ENCODE measurements at places on chromosomes 1 and 21.

DNA sequence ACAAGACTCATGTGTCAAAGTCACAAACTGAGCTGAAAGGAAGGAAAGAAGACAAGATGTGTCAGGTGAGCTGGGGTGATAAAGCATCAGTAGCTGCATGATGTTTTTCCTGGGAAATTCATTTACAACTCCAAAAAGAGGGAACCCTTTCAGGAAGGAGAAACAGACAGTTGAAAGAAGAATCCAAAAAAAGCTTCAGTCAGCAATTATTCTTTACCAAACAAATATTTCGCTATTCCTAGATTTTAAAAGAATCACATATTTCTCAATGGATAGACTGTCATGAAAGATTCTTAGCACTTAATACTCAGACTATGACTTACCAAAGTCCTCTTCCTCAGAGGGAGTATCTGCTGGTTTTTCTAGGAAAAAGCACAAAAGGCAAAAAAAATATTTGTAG lies 214.7 kb downstream of the SLC44A5 start:
- DNase-seq = no peak

- no peak for DNase-seq
Measured at GRCh38 chr1:59331686-59332620, 35.1 kb downstream of the FGGY start.

DNA sequence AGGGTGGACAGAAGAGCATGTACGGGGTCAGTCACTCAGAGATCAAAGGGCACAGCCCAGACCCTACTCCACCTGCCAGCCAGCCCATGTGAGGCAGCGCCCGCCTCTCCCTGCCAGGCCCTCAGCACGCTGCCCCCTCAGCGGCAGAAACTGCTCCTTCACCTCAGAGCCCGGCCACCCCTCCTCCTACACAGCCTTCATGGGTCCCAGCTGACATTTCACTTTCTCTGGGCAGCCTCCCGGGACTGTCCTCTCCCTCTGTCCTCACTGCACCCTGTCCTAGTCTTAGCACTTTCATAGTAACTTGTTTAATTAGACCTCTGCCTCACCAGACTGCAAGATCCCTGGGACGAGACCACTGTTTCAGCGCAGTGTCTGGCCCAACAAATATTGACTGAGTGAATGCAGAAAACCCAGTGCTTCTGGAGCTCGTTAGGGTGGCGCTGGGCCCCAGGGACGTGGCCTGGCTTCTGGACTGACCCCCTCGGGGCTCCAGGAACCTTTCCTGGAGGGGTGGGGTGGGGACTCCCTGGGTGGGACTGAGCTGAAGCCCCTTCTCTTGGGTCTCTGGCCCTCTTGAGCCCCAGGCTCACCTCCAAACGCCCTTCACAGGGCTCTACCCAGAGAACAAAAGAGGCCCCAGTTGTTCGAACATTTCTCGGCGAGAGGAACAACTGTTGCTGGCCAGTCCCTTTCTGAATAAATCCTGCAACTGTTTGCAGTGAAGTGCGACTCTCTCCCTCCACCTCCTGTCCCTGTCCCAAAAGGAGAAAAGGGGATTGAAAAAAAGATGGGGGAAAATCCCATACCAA lies 114.9 kb downstream of the CASZ1 start:
- no peak for DNase-seq

- no peak for DNase-seq
Measured at GRCh38 chr1:114668784-114669561, 876 bp downstream of the DENND2C start.

GRCh38 chr1:203590603-203591002 lies 36.0 kb upstream of the ATP2B4 start:
- DNase-seq = no peak

- DNase-seq = no peak
Measured at GRCh38 chr1:31726715-31727114, 22.9 kb upstream of the COL16A1 start.

GRCh38 chr1:180247580-180247979 lies 17.5 kb downstream of the LHX4 start:
- DNase-seq = no peak

GRCh38 chr1:48016515-48016914 lies 19.3 kb upstream of the TRABD2B start:
- no peak for DNase-seq

DNA sequence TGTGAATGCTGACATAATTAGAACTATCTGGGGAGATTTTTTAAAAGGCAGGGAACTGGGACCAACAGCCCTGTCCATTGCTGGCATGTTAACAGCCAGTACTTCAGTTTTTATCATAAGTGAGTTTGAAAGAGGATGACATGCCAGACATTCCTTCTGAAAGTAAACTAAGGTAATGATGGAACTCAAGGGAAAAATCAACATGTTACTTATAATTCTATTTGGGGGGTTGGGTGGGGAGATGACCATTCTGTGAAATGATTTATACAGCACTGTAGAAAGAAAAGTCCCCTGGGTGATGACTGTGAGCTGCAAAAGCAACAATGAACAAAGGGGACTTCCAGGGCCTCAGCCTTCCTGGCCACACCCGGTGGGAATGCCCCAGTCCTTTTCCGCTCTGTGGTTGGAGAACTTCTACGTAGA lies 5.4 kb upstream of the LAMC2 start:
- DNase-seq = no peak

- DNase-seq = no peak
Measured at GRCh38 chr1:155016231-155016831, 13.7 kb downstream of the ZBTB7B start.

DNA sequence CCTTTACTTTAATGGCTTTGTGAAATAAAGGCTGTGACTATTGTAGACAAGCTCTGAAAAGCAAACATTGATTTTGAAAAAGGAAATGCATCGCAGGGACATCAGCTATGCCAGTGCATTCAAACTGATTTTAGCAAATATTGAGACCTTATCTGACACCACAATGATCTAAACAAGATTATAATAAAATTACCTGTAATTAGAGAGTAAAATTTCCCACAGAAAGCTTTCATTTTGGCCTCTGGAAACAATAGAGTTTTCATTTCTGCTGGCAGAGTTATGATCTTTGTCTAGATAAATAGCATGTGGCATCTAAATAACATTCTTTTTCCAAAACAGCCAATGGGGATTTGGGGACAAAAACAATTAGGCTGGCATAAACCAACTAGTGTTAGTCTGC lies 650.4 kb upstream of the PRMT6 start:
- no peak for DNase-seq

- no peak for DNase-seq
Measured at GRCh38 chr1:94463765-94464330, 45.7 kb downstream of the ABCD3 start.

DNA sequence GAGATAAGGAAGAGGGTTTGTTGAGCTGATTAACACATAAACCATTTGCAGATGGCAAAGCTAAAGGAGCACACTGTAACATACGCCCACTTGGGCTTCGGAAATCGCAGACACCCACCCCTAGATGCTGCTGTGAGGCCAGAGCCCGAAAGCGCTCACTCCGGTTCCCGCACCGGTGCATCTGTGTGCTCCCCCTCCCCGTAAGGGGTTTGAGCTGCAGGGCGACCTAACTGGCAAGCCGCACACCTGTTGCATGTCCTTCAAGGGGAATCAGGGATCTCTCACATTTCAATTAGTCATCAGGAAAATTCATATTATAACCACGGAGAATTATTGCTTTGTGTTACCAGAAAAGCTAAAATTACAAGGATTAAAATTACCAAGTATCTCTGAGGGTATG lies 1.4 kb upstream of the CFH start:
- no peak for DNase-seq

GRCh38 chr1:184302346-184302745 lies 84.5 kb upstream of the C1orf21 start:
- no peak for DNase-seq

GRCh38 chr21:37270576-37271365 lies 3.6 kb upstream of the VPS26C start:
- DNase-seq = no peak

- no peak for DNase-seq
Measured at GRCh38 chr1:48757363-48757762, 19.3 kb downstream of the BEND5 start.

GRCh38 chr1:13549521-13549920 lies 34.1 kb upstream of the PDPN start:
- no peak for DNase-seq

GRCh38 chr1:94056171-94056570 lies 64.8 kb downstream of the ABCA4 start:
- no peak for DNase-seq

DNA sequence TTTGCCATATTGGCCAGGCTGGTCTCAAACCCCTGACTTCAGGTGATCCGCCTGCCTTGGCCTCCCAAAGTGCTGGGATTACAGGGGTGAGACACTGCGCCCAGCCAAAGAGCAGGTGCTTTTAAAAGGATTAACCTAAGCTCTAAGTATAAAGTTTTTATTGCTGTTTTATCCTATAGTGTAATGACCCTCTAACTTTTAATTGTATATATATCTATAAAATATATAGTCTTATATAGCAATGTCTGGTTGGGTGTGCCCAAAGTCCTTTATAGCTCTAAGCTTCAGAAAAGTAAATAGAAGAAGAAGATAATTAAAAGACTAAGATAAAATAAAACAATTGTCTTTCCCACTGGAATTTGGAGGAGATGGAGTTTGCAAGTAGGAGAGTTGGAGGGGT lies 73.8 kb upstream of the ATP5PO start:
- no peak for DNase-seq

DNA sequence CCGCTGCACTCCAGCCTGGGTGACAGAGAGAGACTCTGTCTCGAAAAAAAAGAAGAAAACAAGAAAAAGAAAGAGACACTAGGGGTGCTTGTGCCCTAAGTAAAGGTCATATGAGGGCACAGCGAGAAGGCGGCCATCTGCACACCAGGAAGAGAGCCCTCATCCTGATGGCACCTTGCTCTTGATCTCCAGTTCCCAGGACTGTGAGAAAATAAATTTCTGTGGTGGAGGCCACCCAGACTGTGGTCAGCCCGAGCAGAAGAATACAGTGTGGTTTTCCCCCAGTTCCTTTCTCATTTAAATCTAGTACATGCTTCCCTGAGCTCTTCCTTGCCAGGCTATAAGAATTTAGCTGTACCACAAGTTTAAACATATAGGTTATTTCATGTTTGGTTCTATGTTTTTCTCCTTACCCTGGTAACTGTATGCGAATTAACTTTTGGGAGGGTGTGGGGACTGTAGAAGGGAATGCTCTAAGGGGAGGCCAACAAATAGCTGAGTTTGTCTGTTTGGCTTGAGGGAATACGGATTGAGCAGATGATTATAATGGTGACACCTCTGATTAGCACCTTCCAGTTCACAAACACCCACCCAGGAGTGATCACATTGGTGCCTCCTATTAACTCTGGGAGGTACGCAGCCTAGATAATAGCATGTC lies 119.6 kb upstream of the ERRFI1 start:
- DNase-seq = no peak

- no peak for DNase-seq
Measured at GRCh38 chr1:204161609-204162493, 4.3 kb downstream of the REN start.

DNA sequence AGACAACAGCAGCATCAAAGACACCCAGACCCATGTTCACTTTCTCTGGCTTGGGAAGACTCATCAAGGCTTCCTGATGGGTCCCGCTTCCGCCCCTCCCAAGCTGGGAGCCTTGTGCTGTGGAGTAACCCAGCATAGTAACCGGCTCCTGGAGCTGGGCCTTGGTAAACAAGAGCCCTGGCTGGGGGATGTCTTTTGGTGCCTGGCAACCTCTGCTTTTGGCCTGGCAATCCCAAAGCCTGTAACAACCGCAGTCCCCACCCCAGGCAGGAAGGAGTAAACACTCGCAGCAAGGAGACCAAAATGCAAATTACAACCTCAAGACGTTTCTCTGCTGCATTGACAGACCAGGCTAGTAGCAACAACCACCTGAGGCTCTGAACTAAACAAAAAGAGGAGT lies 16.9 kb upstream of the THRAP3 start:
- no peak for DNase-seq

GRCh38 chr1:17370618-17371017 lies 1.4 kb upstream of the PADI6 start:
- no peak for DNase-seq

- no peak for DNase-seq
Measured at GRCh38 chr21:31985398-31985797, 112.6 kb downstream of the HUNK start.

GRCh38 chr1:155329980-155330598 lies 9.4 kb downstream of the RUSC1 start:
- no peak for DNase-seq

GRCh38 chr1:67174716-67175284 lies 8.5 kb downstream of the IL23R start:
- DNase-seq = no peak

DNA sequence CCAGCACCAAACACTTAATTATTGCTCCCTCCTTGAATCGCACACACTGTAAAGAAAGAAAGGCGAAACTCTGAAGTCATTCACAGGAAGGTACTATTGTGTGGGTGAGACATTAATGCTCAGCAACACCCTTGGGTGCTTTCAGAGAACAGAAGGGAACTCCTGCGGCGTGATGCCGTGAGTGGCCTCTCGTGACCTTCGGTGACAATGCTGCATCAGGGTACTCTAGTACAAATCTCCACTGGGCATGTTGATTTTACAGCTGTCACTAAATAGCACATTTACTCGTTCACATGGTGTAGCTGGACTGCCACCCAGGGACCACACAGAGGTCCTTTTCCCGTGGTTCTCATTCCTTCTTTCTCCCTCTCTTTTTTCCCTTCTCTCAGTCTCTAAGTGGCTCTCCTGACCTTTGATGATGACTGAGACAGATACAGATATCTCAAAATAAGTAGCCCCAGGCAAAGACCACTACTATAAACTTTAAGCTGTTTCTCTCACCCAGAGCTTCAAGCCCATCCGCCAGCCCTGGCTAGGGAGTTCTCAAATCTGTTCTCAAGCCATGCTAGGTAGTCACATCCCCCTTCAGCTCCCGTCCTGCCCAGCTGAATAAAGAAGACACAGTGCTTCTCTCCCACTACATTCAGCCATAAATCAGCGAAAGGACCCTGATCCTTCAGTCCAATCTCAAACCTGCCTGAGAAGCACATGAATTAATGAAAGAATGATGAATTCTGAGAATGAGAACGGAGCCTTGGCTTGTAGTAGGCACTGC lies 223.4 kb upstream of the FMN2 start:
- DNase-seq = no peak

- no peak for DNase-seq
Measured at GRCh38 chr1:174692313-174692712, 244.5 kb downstream of the GPR52 start.

DNA sequence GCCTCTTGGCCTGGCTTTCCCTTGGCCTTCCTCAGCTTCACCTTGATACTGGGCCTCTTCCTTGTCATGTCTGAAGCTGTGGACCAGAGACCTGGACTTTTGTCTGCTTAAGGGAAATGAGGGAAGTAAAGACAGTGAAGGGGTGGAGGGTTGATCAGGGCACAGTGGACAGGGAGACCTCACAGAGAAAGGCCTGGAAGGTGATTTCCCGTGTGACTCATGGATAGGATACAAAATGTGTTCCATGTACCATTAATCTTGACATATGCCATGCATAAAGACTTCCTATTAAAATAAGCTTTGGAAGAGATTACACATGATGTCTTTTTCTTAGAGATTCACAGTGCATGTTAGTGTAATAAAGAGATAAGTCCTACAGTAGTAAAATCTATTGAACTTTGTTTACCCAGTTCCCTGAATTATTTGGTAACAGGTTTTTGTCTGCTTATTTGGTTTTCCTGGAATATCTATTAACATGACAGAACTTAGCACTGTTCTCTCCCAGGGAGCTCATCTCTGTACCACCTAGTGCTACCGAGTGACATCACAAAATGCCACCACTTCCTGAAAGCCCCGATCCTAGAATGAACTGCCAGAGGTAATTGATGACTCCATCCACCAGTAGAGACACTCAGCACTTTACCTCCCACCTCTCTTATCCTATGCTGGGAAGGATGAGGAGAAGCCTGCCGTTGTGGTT lies 22.2 kb downstream of the UBE2T start:
- DNase-seq = no peak

- no peak for DNase-seq
Measured at GRCh38 chr21:46252840-46253239, 24.3 kb upstream of the LSS start.

Data from cortex of kidney (tissue), 1 donor.